ENCODE measurements at places on chromosomes 12 and 14.

GRCh38 chr12:754851-755562, 2.6 kb downstream of the WNK1 start:
- no peak for DNase-seq

DNA sequence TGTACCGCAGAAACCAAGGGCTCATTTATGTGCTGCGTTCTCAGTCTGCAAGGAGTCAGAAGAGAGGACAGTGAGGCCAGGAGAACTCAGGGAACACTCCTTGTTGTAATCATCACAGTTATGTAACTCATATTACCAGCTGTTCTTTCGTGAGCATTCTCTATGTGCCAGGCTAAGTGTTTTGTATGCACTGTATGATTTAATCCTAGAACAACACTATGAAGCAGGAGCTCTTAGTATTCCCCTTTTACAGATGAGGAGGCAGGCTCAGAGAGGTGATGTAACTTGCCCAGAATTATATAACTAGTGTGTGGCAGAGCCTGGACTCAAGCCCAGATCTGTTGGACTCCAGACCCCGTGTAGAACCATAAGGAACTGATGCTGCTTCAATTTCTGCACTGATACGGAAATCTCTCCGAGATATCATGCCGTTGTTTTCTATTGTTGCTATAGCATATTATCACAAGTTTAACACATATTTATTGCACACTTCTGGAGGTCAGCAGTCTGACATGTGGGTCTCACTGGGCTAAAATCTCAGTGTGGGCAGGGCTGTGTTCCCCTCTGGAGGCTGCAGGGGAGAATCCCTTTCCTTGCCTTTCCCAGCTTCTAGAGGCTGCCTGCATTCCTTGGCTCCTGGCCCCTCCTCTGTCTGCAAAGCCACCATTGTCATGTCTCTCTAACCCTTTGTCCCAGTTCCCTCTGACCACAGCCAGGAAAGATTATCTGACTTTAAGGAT, 16.3 kb upstream of the CD9 start:
- no peak for DNase-seq

DNA sequence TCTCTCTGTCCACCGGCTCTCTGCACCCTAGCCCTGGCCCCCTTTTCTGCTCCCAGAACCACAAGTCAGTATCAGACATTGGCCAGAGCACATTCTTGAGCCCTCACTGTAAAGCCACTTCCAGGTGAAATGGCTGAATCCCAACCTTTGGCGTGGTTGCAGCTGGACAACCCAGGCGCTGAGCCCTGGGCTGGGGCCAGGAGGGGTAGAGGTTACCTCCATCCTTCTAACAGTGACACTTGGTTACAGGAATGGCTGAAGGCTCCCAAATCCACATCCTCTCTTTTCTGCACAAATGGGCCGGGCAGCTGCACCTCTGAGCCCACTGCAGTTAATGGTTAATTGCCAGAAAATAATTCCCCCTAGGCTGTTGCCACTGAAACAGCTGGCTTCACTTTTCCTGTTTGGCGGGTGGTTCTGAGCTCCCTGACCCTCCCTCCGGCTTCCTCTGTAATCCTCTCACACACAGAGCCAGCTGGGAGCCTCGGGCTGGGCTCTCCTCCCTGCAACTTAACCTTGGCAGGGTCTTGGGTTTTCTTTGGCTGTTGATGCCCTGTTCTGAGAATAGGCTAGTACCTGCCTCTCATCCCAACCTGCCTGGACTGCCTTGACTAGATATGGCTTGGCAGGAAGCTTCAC, 44.1 kb downstream of the TSPAN11 start:
- DNase-seq = no peak

- DNase-seq = no peak
Measured at GRCh38 chr12:91562476-91562875, 379.9 kb upstream of the DCN start.

DNA sequence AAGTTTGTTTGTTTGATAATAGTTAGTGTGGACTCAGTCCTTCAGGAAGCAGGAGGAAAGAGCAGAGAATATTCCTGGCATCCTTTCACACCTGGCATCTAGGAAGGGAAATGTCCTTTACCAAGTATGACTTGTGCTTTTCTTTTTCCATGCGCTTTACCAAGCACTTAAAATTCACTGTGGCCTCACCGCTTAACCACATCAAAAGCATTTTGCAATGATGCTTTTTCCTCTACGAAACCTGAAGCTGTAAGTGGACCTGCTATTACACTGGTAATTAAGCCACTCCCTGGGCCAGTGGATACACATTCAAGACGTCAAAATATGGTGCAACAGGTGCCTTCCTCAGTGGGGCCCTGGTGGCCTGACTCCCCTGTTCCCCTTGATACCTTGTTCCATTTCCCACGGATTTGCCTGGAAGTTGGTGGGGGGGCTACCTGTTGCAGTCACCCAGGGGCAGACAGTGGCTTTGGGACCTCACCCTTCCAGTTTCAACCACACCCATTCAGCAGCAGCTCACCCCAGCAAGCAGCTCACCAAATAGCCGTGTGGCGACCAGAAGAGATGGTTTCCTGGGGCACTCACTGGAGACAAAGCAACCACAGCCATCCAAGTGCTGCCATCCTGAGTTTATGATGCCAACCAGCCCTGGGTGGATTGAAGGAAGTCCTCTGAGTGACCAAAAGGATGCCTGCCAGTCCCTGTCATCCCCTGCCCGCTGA, 14.2 kb upstream of the FZD10 start:
- no peak for DNase-seq

All from T-cell (primary cell).